ENCODE measurements at places on chromosomes 4 and X.

GRCh38 chrX:47189906-47190305 lies 3.7 kb upstream of the UBA1 start:
- DNase-seq = no peak

DNA sequence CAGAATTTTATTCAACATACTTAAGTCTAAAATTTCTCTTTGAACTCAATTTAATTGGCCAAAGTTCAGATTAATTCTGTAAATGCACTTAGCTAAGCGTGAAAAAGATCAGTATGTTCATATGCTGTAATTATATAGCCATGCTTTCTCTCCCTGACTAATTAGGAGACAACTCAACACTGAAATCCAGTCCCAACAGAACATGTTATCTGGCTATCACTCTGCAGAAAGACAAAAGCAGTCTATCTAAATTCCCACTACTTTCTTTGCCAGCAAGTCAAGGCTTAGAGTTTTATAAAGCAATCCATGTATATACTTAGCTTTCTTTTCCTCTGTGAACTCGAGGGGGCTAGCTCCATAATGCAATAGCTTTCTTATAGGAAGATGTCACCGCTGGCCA lies 16.0 kb upstream of the USP46 start:
- no peak for DNase-seq

- no peak for DNase-seq
These were observed 21.9 kb upstream of the PACRGL start for GRCh38 chr4:20678400-20678799.

GRCh38 chrX:19514791-19515614 lies at the start of gene MAP3K15:
Gene MAP3K15 (minus strand): TSS chrX:19515508. CDS start chrX:19515261, 247 bp downstream.
- DNase-seq = no peak

- no peak for DNase-seq
These were observed 684.6 kb downstream of the ARAP2 start for GRCh38 chr4:35559559-35560365.

DNA sequence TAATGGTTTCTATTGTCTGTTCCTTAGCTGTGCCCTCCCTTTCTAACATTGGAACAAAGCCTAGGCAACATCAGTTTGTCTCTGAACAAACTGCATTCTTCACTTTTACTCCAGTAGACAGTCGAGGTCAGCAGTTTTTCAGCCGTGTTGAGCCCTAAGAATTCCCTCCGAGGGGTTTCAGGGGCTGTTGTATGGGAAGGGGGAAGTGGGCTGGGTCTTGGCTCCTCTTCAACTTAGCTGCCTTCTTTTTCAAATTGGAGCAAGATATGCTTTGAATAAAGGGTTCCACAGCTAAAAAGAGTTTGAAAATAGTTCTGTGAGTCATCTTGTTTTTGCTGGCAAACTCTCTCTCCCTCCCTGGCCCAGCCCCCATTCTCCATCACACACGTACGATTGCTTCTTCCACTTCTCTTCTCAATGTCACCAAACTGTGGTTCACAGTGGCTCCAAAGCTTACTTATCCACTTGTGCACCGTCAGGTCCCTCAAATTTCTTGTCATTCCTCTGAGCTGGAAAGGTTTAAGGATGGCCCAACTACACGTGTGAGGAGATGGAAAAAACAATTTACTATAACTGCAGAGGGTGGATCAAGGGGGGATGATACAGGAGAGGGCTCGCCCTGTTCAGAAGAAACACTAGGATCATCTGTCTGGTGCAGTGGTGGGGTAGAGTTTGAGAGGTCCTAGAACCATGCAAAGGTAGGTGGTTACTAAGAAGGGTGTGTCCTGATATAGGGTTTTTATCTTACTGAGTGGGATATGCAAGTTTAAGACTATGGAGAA lies 9.2 kb upstream of the MAML3 start:
- DNase-seq = no peak

DNA sequence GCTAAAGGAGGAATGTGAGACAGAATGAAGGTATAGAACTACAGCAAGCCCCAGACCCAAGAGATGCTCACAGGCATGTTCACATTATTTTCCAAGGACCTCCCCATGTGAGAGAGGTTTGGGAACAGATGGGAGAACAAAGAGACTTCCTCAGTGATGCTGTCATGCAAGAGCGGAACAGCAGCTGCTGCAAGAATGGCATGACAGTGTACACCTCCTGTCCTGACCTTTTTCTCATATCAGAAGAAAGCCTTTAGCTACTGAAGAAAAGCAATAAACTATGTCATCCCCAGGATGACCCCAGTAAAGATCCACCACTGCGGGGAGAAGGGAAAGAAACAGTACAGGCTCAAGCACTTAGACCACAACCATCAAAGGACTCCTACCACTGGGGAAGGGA lies 7.2 kb downstream of the PRDM5 start:
- no peak for DNase-seq

DNA sequence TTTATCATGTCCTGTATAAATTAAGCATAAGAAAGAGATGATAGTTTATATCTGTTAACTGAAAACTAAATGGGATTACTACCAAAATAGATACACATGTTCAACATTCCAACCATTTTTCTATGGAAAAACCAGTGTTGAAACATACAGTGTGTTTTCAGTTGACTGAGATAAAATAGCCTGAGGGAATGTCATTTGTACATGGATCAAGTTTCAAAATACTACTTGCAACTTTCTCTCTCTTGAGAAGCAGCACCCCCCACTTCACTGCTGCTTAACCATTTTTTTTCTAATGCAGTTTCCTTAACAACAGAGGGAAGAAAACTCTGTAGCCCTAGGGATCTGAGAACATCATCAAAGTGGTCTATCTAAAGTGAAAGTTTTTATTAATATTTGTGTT lies 70.8 kb downstream of the NPNT start:
- DNase-seq = no peak

DNA sequence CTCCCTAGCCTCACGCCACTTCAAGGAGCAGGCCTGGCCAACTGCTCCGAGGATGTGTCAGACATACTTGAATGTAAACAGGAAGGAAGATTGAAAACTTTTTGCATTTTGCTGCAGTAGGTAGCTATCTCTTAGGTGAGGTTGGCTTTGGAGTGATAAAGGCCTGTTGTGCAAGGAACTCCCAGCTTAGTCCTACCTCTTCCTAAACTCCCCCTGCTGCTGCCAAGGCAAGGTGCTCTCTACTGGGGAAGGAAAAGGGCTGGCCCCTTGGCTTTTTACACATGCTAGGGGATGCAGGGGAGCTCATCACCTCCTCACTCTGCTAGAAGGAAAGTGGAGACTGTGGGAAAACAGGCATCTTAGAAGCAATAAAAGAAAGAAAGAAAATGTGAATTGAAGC lies 10.7 kb upstream of the BRS3 start:
- DNase-seq = no peak
